ENCODE measurements at places on chromosomes 2 and 18.

DNA sequence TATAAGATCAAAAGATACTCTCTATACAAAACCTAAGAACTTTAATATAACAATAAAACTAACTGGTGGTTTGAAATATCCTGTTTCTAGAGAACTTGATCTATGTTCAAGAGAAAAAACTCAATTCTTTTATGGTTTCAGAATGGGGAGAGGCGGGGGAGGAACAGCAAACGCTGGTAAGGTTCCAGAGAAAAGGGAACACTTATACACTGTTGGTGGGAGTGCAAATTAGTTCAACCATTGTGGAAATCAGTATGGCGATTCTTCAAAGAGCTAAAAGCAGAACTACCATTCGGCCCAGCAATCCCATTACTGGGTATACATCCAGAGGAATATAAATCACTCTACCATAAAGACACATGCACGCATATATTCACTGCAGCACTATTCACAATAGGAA, 17.2 kb downstream of the FAM98A start:
- DNase-seq = no peak

DNA sequence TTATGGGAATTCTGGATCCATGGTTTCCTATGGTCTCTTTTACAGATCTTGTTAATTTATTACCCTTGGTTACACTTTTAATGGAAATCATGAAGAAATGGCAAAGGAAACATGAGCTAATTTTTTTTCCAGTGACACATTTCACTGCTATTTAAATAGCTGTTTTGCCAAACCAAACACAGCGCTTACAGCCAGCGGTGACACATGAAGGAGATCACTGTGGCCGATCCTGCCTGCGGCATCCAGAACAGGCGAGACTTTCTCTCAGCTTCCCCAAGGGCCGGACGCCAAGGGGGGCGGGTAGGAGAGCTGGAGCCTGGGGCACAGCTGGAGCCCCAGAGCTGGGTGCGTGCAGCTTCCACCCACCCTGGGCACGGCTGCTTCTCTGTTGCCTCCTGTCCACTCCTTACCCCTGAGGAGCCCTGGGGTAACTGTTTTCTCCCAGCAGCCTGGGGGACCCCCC, 81.4 kb upstream of the PKDCC start:
- DNase-seq = no peak

DNA sequence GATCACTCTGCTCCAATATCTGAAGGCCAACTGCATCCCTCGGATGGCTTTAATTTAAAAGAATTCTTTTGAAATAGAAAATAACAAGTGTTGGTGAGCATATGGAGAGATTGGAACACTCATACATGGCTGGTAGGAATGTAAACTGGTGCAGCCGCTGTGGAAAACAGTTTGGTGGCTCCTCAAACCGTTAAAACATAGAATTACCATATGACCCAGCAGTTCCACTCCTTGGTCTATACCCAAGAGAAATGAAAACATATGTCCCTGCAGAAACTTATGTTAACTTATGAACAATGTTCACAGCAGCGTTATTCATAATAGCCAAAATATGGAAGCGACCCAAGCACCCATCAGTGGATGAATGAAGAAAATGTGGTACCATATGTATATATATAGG, 60.1 kb downstream of the NPAS2 start:
- DNase-seq = no peak

DNA sequence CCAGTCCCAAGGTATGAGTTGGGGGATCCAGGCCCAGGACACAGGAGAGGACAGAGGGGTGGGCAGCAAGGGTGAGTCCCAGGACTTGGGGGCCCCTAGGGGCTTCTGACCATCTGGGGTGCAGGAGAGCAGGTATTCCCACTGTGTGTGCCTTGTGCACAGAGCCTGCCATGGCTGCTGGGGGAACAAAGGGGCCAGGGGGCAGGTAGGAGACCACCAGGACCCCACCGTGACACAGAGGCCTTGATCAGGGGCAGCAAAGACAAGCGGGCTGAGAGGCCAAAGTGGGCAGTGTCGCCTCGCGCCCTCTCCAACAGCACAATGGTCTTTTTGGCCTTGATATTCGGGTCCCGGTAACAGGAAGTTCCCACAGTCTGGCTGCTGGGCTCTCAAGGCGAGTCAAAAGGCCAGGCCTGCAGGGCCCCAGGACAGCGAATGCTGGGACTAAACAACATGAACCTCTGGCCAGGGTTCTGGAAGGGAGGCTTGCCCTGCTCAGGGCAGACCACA, 12.3 kb upstream of the GPR17 start:
- no peak for DNase-seq

GRCh38 chr2:217429981-217430500, 570.2 kb upstream of the TNP1 start:
- no peak for DNase-seq

GRCh38 chr2:13681936-13682335, 950.6 kb upstream of the LRATD1 start:
- DNase-seq = no peak

- no peak for DNase-seq
Observed at GRCh38 chr2:191625016-191625415, 52.9 kb upstream of the NABP1 start.

GRCh38 chr2:191783416-191783815, 63.5 kb downstream of the CAVIN2 start:
- DNase-seq = no peak

- DNase-seq = no peak
Observed at GRCh38 chr2:212142631-212143030, 396.0 kb downstream of the ERBB4 start.

DNA sequence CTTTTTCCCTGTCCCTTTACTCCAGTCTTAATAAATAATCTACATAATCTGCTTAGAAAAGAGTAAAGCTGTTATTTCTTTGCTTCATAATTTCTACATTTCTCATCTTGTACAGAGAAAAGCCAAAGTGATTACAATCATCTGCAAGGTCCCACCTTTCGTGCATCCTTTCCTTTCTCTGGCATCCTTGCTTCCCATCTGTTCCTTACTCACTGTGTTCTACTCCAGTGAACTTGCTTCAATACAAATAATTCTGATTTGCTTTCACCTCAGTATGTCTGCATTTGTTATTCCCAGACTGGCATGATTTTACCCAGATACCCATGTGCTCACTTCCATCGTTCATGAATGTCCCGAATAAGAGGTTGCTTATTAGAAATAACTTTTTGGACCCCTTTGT, 99.4 kb upstream of the DSEL start:
- DNase-seq = no peak

- no peak for DNase-seq
Observed at GRCh38 chr2:231228223-231228622, 29.8 kb downstream of the ARMC9 start.

GRCh38 chr2:219626540-219626939, 890 bp upstream of the SLC4A3 start:
- no peak for DNase-seq

GRCh38 chr2:240449764-240450531, 14.5 kb downstream of the GPC1 start:
- DNase-seq = no peak

- no peak for DNase-seq
Observed at GRCh38 chr18:80172056-80172455, 63.0 kb downstream of the ADNP2 start.

DNA sequence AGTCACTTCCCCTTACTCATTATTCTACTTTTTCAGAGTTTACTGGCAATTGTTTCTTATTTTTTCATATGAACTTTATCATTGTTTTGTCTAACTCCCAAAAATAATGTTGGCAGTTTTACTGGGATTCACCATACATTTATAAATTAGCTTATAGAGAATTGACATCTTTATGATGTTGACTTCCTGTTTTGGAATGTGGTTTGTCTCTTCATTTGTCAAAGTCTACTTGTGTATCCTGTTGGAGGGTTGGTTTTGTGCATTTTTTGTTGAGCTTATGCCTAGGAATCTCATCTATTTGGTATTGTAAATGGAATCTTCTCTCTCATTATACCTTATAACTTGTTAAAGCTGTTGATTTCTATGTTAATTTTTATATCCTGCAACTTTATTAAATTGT, 16.4 kb downstream of the EPC2 start:
- no peak for DNase-seq

- no peak for DNase-seq
Observed at GRCh38 chr2:224816816-224817215, 100.7 kb upstream of the CCDC195 start.

GRCh38 chr2:240412211-240412861, 23.1 kb upstream of the GPC1 start:
- DNase-seq = no peak

DNA sequence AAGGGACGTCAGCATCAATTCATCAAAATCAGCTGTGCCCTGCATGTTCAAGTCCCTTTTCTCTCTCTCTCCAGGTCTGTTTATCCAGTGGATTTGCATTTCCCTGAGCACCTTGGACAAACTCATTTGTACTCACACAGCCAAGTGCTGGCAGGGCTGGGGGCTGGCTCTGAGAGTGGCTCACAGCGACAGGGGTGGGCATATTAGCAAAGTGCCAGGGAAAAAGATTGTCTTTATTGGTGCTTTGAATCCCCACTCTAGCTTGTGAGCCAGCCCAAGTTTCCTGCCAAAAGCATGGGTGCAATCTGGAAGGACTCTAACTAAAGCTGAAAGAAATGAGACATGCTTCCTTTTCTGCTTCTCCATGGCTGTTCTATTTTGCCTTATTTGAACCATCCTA, 56.6 kb downstream of the ACOXL start:
- DNase-seq = no peak

GRCh38 chr2:48247206-48247605, 282.7 kb upstream of the STON1 start:
- DNase-seq = no peak

GRCh38 chr2:224764565-224765236, 48.5 kb upstream of the CCDC195 start:
- DNase-seq = no peak

GRCh38 chr18:54710074-54710899, 118.0 kb upstream of the RAB27B start:
- no peak for DNase-seq

DNA sequence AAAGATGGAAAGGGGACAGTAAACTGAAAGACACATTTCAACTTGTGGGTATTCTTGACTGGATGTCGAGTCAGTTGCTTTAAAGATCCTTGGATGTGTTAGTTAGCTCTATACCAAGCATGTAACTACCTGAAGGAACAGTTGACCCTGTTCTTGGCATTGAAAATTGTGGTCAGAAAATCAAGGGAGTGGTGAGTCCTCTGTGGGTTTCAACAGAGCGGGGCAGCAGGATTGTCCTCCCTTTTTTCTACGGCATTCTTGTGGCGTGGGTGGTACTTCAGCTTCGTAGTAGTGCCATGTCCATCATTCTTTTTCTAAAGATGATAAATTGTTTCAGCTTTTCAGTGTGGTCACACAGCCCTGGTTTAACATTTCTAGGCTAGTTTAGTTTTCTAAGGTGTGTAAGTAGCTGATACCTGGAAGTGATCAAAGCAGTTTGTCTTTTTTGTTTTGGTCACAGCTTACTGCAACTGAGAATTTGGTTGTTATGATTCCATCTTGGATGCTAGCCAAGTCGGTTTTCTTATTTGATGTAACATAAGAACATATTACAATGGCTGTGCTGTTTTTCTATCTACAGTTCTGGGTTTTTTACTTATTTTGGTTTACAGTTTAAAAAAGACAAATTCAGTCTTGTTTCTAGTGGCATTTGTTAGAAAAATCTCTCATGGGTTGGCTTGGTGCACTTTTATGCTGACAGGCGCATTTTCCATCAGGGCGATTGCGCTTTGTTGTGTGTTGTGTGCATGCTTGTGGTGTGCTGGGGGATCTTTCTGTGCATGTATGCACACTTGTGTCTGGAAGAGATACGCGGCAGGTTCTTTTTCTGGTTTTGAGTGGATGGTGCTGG, 84.7 kb downstream of the ZNF407 start:
- DNase-seq = no peak
